ENCODE measurements at places on chromosomes 5 and 9.
A peak's percentile ranks its signal among the peaks of the same experiment; 100 is the strongest.

GRCh38 chr5:134088291-134088690, 26.2 kb upstream of the TCF7 start:
- DNase-seq = no peak

DNA sequence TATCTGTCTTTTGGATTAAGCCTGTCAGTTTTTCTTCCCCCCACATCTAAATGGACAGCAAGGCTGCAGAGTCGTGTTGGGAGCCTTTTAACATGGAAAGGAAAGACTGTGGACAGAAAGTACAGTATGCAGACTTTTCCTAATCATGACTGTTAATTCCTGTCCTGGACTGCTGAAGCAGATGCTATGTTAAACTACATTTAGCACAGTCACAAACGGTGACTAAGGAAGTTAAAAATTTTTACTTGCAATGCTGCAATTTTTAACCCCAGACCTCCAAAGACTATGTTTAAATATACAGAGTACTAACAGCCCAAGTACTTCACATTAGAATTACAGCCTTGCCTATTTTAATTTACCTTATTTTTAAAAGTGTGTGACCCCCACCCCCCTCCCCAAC, 51.8 kb downstream of the ELAVL2 start:
- no peak for DNase-seq

- no peak for DNase-seq
These were observed 101.7 kb upstream of the SPATA31D4 start for GRCh38 chr9:81826517-81826906.

DNA sequence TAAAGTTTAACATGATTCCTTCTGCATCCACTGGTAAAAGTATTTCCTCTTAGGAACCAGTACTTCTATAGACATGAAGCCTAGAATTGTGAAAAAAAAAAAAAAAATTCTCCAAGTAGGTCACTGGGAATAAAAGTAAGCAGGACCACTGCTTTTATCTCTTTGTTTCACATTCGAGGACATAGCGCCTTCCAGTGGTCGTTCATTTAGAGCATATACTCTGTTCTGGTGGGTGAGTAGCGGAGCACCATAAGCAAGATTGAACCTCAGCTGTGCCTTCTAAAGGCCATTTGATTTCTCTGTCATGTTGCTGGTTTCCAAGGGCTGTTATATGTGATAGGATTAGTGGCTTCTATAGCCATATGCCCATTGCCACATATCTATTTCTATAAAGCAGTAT, 393.1 kb downstream of the TMEM232 start:
- DNase-seq = no peak

GRCh38 chr5:139648205-139649081, at the start of gene CXXC5:
TSS of gene CXXC5 (plus strand) at chr5:139648349. CDS start at chr5:139680524, 32,175 bp downstream.
- DNase-seq = no peak

- DNase-seq = no peak
These were observed 179.0 kb upstream of the TNC start for GRCh38 chr9:115296831-115297565.

GRCh38 chr9:128757602-128758001, 14.1 kb downstream of the ZER1 start:
- DNase-seq = no peak

DNA sequence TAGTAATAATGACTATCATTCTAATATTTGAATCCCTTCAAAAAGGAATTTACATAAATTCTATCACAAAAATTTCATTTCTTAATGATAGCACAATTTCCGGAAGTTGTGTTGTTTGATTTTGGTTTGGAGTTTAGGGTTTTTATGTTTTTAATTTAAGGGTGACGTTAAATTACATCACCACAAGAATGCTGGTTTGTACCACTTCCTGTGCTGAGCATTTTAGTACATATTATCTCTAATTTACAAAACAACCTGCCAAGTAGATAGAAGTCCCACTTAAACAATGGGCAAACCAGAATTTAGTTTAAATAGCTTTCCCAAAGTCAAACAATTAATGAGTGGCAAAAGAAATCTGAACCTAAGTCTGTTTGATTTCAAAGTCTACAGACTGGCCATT, 63.4 kb downstream of the DENND1A start:
- DNase-seq = no peak

DNA sequence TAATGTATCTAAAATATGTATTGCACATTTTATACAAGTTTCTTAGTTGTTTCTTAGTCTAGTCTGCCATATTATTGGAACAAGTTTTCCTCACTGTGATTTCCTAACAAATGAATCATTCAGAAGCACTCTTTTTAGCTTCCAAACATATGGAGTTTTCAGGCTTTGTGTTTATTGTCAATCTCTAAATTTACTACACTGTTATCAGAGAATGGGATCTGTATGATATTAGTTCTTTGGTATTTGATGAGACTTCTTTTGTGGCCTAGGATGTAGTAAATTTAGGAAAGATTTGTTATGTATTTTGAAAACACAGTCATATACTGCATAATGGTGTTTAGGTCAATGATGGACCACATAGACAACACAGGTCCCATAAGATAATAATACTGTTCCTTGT, 25.7 kb downstream of the SREK1IP1 start:
- DNase-seq = no peak

DNA sequence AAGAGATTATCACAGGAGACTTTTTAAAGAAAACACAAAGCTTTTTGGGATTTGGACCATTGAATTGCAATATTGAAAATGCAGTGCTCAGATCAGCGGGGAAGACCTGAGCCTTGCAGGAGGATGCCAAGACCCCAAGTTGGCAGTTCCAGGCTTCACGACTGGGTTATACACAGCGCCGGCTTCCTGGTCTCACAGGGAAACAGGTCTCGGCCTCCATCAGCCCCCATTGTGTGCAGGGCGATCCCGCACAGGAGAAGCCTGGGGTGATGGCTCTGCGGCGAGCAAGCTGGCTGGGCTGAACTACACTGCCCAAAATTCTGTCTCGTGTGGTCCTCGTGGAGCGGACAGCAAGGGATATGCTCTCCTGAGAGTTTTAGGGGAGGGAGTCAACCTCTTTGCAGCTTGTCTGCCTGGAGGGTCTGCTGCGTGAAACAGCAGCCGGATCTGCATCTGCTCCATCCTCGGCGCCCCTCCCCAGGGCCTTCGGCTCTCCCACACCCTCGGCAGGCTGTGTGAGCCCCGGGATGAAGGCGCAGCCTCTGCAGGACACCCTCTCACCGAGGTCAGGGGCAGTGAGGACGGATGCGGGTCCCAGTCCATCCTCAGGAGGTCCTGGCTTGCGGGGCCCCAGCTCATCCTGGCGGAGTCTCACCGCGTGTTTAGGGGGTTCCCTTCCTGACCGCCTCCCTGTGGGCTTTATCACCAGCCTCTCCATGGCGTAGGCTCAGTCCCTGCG, 60.6 kb downstream of the NSUN2 start:
- no peak for DNase-seq

- no peak for DNase-seq
These were observed 17.9 kb upstream of the LHX6 start for GRCh38 chr9:122246666-122247065.

DNA sequence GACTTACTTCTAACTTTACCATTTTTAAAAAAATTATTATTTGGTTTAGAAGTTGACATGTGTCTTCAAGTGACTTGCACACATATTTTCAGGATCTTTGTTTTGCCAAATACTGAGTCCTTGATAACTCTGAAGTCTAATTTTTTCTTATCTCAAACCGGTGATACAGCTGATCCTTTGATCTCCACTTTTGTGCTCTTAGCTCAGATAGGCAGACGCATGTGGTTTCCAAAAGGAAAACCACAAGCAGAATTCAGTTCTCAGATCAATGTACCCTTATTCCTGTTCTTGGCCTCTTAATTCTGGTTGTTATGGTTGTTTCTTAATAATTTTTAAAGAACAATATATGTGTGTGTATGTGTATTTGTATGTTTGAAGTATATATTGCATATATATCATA, 238.3 kb upstream of the EDIL3 start:
- DNase-seq = no peak

DNA sequence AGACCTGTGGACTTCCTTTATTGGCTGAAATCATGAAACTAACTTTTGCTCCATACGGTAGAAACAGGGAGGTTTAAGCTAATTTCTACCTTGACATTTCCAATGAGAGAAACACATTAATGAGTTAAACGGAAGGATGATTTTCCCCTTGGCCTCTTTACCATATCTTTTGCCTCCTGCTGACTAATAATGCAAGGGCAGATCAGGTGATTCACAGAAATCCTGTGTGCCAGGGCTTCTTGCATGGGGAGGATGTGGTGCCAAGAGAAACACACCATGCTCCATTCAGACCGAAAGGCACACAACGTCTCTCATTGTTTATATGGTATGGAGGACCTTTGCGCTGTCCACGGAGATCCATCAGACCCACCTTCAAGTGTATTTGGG, 17.4 kb upstream of the PRLR start:
- DNase-seq = no peak

GRCh38 chr5:150303070-150303615, 438 bp upstream of the ARSI start:
- no peak for DNase-seq

GRCh38 chr9:69621730-69622460, 50.3 kb downstream of the APBA1 start:
- no peak for DNase-seq

DNA sequence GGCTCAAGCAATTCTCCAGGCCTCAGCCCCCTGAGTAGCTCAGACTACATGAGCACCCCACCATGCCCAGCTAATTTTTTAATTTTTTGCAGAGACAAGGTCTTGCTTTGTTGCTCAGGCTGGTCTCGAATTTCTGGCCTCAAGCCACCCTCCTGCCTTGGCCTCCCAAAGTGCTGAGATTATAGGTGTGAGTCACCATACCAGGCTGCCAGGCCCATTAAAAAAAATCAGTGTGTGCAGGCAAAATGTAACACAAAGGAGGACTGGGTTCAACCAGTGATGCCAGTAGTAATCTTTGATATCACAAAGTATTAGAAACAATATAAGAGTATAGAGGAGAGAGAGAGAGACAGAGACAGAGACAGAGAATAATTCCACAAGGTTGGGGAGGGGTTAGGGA, 322.7 kb downstream of the MSX2 start:
- no peak for DNase-seq

GRCh38 chr9:10208691-10209069, 404.1 kb downstream of the PTPRD start:
- DNase-seq = no peak

DNA sequence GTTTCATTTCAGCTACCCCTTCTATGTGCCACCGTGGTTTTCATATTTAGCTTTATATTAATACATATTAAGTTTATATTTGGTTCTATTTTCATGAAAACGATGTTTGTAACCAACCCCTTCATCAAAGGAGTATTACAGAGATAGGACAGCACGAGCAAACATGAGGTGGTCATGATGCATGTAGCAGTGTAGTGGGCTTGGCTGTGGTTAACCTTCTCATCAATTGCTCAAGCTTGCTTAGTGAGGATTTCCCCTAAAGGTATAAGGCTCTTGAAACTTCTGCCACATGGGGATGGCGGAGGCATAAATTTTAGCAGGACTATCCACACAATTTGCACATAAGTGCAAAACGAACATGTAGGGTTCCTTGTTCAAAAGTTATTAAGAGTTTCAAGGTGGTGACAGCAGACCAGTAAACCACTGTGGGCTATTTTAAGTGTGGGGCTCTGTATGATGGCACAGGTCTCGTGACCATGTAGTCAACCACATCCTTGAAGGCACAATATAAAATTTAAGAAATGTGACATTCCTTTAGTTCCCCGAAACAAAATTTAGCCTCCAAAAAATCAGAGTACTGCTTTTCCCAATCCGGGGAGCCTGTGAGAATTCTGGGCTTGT, 24.8 kb downstream of the TMEM174 start:
- DNase-seq = no peak

DNA sequence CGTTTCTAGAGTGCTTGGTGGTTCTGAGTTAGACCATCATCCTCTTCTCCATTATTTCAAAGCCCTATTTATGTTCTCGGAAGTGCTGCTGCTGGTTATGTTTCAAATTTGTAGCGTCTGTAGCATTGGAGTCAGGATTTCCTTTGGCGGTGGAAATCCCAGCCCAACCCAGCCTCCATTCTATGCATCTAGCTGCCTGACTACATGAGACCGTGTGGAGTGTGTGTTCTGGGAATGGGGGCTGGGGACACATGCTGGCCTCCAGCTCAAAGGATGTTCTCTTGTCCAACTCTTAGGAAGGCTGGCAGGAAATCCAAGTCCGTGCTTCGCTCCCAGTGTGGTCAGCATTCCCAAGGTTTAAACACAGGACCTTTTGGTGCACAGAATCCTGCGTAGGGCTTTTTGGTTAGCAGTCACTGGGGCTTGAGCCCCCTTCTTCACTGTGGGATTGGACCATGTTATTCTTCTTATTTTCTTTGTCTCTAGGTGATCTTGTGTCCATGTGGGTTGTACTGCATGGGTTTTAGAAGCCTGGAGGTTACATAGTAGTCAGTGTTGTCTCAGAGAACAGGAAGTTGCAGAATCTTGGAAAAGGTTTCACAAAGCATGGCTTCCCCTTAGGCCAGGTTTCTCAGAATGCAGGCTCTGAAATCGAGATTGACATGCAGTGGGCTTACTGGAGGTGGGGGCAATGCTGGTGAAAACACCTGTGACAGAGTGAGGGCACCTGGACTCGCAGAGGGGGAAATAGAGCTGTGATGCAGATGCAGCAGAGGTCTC, 132.2 kb downstream of the ARHGAP26 start:
- no peak for DNase-seq

GRCh38 chr9:79201636-79202035, 370.1 kb upstream of the TLE4 start:
- no peak for DNase-seq

GRCh38 chr5:105414067-105414466, 1851.5 kb upstream of the NUDT12 start:
- no peak for DNase-seq

DNA sequence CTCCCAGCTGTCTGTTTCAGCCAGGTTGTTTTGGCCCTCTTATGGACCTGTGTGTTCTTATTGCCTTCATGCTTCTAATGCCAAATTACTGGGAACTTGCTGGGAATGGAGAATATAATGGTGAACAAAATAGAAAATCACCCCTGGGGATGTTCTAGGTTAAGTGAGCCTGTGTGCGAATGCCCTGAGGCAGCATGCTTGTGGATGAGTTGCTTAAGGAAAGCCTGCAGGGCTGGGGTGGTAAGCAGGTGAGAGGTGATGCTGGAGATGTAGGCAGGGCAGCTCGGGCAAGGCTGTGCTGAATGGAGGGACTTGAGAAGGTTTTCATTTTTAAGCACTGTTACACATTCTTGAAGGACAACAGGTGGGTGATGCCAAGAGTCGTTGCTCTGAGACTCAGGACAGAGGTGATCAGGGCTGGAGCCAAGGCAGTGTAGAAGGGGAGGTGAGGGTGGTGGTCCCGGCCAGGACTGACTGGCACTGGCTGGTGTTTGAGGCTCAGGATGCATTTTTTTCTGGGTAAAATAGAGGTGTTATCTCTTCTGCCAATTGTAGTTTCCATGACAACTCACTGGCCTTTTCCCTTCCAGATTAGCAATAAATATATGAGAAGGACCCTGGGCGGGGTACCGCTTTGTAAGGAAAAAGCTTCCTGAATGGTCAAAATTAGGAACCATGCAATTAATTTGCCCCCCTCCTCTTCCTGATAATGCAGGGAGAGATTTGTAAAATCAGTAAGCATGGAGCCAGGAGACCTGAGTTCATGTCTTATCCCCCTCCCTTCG, 342.8 kb downstream of the ICE1 start:
- no peak for DNase-seq

- no peak for DNase-seq
These were observed 61.5 kb downstream of the TMEM167A start for GRCh38 chr5:83015676-83016075.

GRCh38 chr5:111385970-111386831, 126.1 kb downstream of the STARD4 start:
- peak; percentile 47 for DNase-seq

GRCh38 chr5:138659561-138659960, 84.4 kb upstream of the HSPA9 start:
- no peak for DNase-seq

- DNase-seq = no peak
These were observed 14.5 kb downstream of the NOTCH1 start for GRCh38 chr9:136531186-136531903.

Data from urinary bladder (tissue), 4 donors.